ENCODE measurements at places on chromosomes 6 and 20.

- no peak for DNase-seq
These were observed at the start of gene TFAP2C for GRCh38 chr20:56628873-56629463. TFAP2C (plus strand) TSS chr20:56629306; CDS start chr20:56629545, 239 bp downstream.

DNA sequence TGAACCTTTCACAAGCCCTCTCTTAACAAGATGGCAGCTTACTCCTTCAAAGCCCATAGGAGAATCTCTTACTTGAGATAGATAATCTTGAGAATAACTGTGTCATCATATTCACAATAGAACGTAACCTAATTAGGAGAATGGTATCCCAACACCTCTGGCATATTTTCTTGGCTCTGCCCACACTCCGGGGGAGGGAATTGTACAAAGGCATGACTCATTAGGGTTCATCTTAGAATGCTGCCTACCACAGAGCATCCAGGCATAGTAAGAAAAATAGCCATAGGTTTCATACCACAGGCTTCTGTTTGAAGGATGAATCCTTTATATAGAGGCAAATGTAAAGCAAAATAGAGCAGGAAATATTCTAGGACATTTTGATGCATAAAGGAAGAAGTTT is 1100.6 kb upstream of the CITED2 start:
- DNase-seq: no peak

DNA sequence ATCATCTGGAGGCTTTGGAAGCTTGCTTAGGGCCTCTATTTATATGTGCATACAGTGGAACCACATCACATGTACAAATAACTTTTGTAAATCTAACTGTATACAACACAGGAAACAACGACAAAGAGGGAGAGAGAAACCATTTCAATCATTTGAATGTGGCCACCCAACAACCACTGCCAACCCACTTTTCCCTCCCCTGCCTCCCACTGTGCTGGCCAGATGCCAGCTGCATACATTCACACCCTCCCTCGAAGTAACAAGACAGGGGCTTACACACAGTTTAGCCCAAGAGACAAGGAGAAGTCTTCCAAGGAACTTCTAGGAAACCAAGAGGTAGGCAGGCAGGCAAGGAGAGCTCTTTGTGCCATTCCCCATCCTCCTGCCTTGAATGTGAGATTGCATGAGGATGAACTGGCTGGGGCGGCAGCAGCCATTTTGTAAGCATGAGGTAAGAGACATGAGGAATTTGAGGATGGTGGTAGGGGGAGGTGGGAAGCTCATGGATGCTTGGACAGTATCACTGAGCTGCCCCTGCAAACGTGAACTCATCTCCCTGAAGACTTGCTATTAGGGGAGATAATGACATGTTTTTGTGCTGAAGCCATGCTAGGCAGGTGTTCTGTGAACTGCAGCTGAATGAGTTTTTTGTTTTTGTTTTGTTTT is 18.2 kb downstream of the BMP7 start:
- no peak for DNase-seq

DNA sequence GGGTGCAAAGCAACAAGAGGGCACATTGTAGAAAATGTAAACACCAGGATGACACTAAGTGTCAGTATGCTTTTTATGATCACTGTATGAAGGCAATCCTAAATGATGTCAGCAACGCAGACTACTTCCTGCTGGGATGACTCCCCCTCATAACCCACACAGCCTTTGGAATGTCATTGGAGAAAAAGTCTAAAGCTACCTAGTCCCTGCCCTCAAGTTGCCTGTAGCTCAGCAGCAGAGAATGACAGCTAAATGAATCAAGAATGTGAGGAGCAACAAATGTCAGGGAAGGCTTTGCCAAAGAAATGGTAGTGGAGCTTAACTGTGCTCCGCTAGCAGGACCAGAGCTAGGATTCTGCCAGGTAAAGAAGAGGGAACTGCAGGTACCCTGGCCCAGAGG is 555.6 kb downstream of the CD83 start:
- no peak for DNase-seq

- DNase-seq: no peak
These were observed 41.6 kb downstream of the C6orf15 start for GRCh38 chr6:31070711-31071197.

- no peak for DNase-seq
These were observed 61.8 kb upstream of the ADGRF1 start for GRCh38 chr6:47103931-47104330.

DNA sequence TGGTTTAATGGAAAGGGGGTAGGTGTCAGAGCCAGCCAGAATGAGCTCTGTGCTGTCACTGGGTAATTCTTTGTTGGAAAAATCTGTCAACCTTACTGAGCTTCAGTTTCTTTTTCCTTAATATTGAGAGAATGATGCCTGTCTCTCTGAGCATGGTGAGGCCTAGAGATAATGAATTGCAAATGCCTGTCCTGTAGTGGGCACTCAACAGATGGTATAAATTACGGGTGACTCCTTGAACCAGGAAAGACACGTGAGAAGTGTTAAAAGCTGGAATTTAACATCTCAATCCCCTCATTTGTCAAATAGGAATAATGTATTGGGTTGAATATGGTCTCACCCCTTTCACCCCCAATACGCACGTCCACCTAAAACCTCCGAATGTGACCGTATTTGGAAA is 74.9 kb downstream of the ADTRP start:
- no peak for DNase-seq

GRCh38 chr6:18495236-18495635 is 108.1 kb downstream of the RNF144B start:
- DNase-seq: no peak

- no peak for DNase-seq
These were observed 57.6 kb upstream of the IPCEF1 start for GRCh38 chr6:154414021-154414813.

DNA sequence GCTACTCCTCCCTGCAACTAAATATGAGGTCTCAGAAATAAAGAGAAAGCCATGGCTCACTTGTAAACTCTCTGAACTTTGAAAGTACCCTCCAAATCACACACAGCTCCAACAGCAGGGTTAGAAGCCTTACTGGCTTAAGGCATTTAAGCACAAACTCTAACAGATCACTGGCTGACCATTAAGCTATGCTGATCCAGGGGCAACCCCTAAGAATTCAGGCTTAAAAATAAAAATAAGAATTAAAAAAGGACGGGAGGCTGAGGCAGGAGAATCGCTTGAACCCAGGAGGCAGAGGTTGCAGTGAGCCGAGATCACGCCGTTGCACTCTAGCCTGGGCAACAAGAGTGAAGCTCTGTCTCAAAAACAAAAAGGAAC is 21.8 kb downstream of the HLA-E start:
- DNase-seq: no peak

- no peak for DNase-seq
These were observed 48.1 kb upstream of the MC3R start for GRCh38 chr20:56200456-56200855.

- DNase-seq: no peak
These were observed 20.0 kb upstream of the TRAF3IP2 start for GRCh38 chr6:111625461-111626391.

DNA sequence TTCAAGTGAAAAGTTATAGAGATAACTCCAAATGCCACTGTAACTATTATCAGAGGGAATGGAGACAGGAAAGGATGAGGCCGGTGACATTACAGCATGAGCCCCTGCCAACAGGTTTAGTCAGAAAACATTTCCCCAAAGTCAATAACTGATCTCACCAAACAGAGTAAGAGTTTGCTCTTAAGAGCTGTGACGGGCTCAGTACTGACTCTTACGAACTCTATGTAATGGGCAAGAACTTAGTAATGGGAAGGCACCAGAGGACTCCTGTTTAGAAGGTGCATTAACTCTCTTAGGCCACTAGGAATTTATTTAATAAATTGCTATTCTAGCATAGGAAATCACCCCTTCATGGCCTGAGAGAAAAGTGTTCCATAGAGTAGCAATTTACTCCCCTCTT is 76.8 kb downstream of the SAMD5 start:
- DNase-seq: no peak

GRCh38 chr20:32474009-32474716 is 111.0 kb downstream of the NOL4L start:
- no peak for DNase-seq

DNA sequence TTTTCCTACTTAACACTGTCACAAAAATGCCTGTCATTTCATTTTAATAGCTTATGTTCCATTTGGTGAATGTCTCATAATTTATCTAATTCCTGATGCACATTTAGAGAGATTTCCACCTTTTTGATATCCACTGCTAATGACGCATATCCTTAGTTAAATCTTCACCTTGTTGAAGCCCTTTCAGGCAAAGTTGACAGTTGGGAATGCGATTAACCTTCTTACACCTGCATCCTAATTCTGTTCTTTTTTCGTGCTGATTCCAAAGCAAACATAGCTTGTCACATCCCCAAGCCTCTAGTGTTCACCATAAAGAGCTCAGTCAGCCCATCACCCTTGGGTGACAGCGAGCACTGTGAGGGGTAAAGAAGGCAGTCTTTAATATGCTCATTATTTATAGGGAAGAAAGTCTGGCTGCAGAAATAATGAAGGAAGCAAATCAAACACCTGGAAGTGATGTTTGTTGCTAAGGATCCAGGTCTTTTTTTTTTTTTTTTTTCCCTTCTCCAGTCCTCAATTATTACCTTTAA is 205.6 kb downstream of the DTNBP1 start:
- no peak for DNase-seq

GRCh38 chr6:4185419-4185818 is 50.0 kb upstream of the ECI2 start:
- no peak for DNase-seq

DNA sequence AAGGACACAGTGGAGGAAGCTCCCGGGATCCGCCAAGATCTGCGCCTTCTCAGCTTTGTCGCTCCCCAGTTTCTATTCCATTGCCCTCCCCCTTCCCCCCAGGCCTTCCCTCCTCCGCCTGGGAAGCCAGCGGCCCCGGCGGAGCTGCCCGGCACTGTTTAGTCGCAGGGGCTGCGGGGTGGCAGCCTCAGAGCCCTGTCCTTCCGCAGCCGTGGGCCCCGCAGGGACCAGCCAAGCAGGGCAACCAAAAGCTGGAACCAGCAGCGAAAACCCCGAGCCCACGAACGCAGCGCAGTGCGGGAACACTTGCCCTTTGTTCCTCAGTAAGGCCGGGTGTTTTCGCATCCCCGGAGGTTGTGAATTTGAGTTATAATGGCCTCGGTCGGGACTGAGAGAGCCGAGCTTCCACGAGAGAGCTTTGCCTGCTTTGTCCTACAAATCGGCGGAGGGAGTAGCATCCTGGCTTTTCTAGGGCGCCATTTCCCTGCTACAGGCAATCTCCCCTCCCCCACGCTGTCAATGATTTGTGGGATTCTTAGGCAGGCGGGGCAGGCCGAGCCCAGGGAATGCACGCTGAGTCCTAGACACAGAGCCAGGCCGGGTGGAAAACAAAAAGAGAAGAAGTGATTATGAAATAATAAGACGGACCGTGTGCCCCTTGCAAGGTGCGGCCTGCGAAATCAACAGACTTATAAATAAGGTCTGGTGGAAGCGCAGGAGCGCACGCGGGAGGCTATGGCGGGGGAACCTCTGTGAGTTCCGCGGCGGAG is 4.0 kb upstream of the TUBB2B start:
- DNase-seq: no peak

- DNase-seq: no peak
These were observed 172.1 kb upstream of the ID4 start for GRCh38 chr6:19664878-19665612.

DNA sequence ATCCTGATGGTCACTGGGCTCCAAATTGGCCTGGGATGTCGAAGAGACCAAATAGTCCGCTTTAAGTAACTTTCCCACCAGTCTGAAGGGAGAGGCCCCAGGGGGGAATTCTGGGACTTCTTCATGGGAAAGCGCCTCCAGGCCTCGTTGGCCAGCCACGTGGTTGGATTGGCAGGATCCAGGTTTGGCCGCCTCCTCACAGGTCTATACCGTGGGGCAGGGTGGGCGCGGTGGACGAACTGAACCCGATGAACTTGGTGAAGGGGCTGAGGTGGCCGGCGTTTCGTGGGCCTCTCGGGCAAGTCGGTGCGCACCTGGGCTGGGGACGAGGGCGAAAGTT is 297 bp downstream of the POM121L2 start:
- no peak for DNase-seq

DNA sequence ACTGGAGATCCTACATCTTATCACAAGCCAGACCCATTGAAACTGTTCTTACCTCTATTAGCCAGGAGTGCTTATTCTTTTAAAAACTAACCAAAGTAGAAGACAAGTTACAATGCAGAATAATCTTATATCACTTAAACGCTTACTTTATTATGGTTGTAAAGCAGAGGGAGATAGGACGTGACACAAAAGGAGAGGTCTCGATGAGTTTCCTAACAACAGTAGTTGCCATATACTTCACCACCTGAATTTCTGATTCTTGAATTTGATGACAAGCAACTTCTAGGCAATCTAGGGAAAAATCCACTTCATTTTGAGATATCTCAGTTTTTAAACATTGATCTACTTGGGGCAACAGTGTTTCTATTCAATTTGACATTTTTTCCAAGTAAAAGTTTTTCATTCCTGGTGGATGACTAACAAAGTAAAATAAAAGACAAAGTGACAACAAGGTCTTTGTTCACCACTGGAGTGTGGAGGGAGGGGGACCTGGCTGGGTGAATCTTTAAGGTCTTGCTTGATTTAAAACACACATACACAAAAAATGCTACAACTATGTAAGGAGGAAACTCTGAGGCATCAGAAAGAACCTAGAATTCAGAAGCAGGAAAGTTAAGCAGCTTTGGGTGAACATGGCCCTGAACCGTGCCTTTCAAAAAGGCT is 110.9 kb downstream of the SMLR1 start:
- no peak for DNase-seq

- no peak for DNase-seq
These were observed 83.7 kb upstream of the TMEM30A start for GRCh38 chr6:75368151-75368779.

GRCh38 chr20:62608218-62608565 is 34.1 kb upstream of the SLCO4A1 start:
- no peak for DNase-seq

DNA sequence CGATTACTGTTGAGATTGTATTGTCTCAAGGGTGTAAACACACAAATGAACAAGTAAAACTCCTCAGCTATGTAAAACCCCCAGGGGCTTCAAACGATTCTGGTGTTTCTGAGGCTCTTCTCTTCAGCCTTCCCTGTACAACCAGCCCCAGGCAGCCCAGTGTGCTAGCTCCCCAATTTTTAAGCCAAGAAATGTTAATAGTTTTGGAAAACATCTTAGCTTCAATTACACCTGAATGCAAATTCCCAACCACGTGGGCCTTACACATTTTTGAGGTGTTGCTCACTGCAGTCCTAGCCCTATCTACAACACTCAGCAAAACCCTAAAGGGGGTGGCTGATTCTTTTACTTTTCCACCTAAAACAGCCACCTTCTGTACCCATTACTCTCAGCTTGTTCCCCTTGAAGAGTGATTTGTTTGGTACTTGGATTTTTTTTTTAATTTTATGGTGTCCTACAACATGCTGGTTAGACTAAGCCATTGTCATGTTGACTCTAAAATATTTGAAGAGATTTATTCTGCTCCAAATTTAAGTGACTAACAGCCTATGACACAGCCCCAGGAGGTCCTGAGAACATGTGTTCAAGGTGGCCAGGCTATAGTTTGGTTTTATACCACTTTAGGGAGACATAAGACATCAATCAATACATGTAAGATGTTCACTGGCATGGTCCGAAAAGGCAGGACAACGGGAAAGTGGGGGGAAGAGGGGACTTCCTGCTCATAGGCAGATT is 48.7 kb downstream of the ADAT2 start:
- no peak for DNase-seq

Measured in thoracic aorta (tissue), 2 donors.